ENCODE measurements at places on chromosomes 2 and 18. TPM values are rescaled to one million over a fixed set of nuclear protein-coding genes. Genes with fewer than 3 reads are reported as not detected.
A peak's percentile ranks its signal among the peaks of the same experiment; 100 is the strongest.

ST6GAL2 gene
- total RNA-seq, result 55.5 TPM

DNA sequence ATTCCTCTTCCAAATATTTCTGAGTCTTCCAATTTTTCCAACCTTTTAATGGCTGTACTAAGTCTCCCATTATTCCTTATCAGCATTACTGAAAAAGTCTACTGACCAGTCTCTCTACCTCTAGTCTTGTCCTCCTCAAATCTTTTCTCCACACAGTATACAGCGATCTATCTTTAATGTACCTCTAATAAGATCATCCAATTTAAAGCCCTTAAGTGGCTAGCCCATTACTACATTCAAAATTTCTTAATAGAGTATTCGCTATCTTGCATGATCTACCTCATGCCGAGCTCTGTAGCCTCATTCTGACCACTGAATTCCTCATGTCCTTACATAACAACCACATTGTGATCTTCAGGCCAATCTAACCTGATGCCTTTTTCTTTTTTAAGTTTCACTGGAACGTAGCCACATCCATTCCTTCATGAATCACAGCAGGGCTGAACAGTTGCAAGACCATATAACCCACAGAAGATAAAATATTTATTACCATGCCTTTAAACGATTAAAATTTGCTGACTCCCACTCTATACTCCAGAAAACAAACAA lies 57.9 kb downstream of the SLC66A3 start:
- H3K27me3 ChIP-seq, result no peaks in the 10 kb centered on the region
- H3K27ac ChIP-seq, result no peak overlapping the region
- no peaks in the 10 kb centered on the region for H3K4me1 ChIP-seq
- H3K36me3 ChIP-seq, result peaks cover 82% of the 10 kb centered on the region

DNA sequence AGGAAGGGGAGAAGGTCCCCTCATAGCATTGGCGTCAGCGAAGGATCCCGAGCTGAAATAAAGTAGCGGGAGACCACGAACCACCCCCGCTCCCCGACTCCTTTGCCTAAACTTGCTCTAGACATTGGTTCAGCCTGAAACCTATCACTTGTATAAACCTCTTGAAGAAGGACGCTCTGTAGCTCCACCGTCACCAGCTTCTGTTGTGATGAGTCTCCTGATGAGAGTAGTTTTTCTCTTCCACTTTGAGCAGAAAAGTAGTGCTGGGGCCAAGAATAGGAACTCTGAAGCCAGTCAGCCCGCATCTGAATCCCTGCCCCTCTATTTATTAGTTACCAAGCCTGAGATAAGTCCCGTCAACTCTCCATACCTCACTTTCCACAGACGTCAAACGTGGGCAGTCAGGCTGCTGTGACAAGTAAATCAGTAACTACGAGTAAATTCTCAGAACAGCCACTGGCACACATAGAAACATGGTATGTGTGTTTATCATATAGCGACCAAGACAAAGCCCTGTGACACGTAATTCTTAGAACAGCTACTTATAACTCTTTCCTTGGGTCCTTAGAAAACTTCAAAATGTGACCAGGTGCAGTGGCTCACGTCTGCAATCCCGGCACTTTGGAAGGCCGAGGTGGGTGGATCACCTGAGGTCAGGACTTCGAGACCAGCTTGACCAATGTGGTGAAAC lies 61.7 kb downstream of the CD226 start:
- no peaks in the 10 kb centered on the region for H3K27me3 ChIP-seq
- no peaks in the 10 kb centered on the region for H3K36me3 ChIP-seq
- DNase-seq, result no peak
- H3K27ac ChIP-seq, result no peak overlapping the region

GRCh38 chr2:60490441-60490840 lies 63.0 kb downstream of the BCL11A start:
- H3K4me3 ChIP-seq, result no peak overlapping the region
- H3K36me3 ChIP-seq, result no peaks in the 10 kb centered on the region
- no peaks in the 10 kb centered on the region for H3K27me3 ChIP-seq
- DNase-seq, result no peak

DNA sequence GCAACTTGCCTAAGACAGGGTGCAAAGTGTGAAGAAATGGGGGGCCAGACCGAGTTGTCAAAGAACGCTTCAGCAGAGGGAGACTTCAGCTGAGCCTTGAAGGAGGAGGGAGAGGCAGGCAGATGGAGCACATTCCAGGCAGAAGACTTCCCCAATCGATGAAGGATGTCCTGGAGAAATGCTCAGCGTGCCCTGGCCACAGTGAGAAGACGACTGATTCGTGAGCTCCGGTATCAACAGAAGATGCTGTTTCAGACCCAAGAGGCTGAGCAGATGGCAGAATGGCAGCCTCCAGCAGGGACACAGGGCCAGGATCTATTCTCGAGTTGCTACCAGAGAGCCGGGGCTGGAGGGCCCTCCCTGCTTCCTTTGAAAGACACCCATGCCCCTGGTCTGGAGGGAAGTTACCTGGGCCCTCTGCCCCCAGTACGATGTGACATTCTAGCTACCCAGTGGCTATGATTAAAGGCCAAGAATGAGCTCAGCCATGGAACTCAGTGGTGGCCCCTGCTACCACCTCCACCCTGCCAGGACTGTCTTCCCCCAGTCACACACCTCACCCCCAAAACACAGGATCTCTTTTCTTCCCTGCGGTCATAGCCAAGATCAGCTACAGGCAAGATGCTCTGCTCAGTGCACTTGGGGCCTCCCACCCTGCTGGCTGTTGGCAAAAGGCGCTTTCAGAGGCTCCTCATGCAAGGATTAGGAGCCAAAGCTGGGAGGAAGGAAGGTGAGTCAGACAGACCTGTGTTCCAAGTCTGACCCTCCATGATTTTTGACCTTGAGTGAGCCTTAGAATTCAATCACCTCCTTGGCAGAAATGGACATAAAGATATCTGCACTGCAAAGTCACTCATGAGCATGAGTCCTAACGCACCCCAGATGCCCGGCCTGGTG lies 84.3 kb downstream of the TFCP2L1 start:
- no peaks in the 10 kb centered on the region for H3K36me3 ChIP-seq
- DNase-seq, result no peak
- H3K27me3 ChIP-seq, result no peaks in the 10 kb centered on the region
- peaks cover 6% of the 10 kb centered on the region for H3K4me1 ChIP-seq
- no peak overlapping the region for H3K27ac ChIP-seq

- DNase-seq, result no peak
- H3K36me3 ChIP-seq, result no peaks in the 10 kb centered on the region
- no peaks in the 10 kb centered on the region for H3K27me3 ChIP-seq
- no peak overlapping the region for H3K27ac ChIP-seq
These were observed 48.8 kb downstream of the TMEM163 start for GRCh38 chr2:134669731-134670669.

SSB gene
- 42.6 TPM for total RNA-seq

BOLL gene
- total RNA-seq, result not detected

PTH2R gene
- not detected for total RNA-seq

DNA sequence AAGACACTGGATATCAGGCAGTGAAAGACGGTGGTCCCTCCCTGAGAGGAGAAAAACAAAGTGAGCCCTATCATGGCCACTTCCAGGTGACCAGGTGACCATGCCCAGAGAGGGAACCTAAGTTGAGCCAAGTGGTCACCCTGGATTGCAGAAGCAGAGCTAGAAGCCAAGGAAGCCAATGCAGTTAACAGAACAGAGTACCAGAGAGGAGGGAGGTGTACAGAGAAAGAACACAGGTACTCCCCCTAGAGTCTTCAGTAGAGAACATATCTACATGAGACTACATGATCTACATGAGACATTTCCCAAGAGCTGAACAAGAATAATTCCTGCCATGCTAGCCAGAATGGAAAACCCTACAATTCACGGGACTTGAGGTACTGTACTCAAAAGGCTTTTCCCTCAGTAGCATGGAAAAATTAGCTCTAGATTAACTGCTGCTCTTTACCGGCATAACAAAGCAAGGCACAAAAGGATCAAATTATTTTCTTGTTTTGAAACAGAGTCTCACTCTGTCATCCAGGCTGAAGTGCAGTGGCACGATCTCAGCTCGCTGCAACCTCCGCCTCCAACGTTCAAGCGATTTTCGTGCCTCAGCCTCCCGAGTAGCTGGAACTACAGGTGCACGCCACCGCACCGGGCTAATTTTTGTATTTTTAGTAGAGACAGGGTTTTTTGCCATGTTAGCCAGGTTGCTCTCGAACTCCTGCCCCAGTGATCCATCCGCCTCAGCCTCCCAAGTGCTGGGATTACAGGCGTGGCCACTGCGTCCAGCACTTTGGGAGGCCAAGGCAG lies 23.5 kb downstream of the ROCK2 start:
- peaks cover 10% of the 10 kb centered on the region for H3K4me1 ChIP-seq
- no peak overlapping the region for H3K4me3 ChIP-seq
- H3K27ac ChIP-seq, result no peak overlapping the region
- H3K36me3 ChIP-seq, result no peaks in the 10 kb centered on the region

KLHL14 gene
- total RNA-seq, result not detected

GRCh38 chr2:151472966-151473365 lies 63.3 kb downstream of the RIF1 start:
- H3K27me3 ChIP-seq, result no peaks in the 10 kb centered on the region
- DNase-seq, result no peak
- no peak overlapping the region for H3K27ac ChIP-seq
- H3K36me3 ChIP-seq, result peaks cover 54% of the 10 kb centered on the region

DNA sequence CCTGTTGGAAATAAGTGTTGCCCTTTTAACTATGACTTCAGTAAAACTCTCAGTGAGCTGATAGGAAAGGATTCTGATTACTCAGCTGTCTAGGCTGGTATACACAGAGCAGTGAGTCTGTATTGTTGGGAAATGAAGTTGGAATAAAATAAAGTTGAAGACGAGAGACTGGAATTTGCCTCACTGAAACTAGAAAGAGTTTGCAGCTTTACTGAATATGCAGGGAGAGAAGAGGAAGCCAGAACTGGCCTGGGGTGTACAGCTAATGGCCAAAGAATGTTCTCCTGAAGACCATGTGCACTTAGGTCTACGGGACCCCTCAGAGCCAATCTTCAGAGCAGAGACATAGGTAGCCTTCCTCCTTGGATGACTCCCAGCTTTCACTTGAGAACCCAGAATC lies 26.5 kb downstream of the EIF4E2 start:
- H3K4me3 ChIP-seq, result no peak overlapping the region
- H3K27ac ChIP-seq, result no peak overlapping the region
- no peaks in the 10 kb centered on the region for H3K27me3 ChIP-seq
- H3K36me3 ChIP-seq, result peaks cover 24% of the 10 kb centered on the region
- H3K4me1 ChIP-seq, result no peaks in the 10 kb centered on the region
- no peak for DNase-seq

GRCh38 chr18:48027401-48027963 lies 97.0 kb upstream of the SMAD2 start:
- no peak overlapping the region for H3K4me3 ChIP-seq
- DNase-seq, result no peak
- H3K27ac ChIP-seq, result peak overlapping the region; percentile 56
- H3K27me3 ChIP-seq, result no peaks in the 10 kb centered on the region

XRCC5 gene
- 45.4 TPM for total RNA-seq

DNA sequence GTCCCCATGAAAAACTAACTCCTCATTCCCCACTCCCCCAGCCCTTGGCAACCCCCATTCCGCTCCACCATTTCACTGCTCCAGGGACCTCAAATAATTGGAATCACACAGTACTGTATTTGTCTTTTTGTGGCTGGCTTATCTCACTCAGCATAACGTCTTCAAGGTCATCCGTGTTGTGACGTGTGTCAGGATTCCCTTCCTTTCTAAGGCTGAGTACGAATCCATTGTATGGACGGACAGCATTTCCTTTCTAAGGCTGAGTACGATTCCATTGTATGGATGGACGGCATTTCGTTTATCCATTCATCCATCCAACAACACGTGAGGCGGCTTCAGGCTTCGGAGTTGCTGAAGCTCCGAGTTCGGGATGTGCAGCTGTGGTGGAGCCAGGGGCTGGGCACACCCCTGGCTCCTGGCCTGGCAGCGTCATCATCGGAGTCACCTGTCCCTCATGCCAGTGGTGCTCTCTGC lies 1.2 kb upstream of the ASB1 start:
- peak overlapping the region; percentile 95 for H3K27ac ChIP-seq
- H3K4me3 ChIP-seq, result peak overlapping the region; percentile 90
- no peak for DNase-seq
- H3K27me3 ChIP-seq, result no peaks in the 10 kb centered on the region
- H3K4me1 ChIP-seq, result peaks cover 7% of the 10 kb centered on the region
- H3K36me3 ChIP-seq, result no peaks in the 10 kb centered on the region

DNA sequence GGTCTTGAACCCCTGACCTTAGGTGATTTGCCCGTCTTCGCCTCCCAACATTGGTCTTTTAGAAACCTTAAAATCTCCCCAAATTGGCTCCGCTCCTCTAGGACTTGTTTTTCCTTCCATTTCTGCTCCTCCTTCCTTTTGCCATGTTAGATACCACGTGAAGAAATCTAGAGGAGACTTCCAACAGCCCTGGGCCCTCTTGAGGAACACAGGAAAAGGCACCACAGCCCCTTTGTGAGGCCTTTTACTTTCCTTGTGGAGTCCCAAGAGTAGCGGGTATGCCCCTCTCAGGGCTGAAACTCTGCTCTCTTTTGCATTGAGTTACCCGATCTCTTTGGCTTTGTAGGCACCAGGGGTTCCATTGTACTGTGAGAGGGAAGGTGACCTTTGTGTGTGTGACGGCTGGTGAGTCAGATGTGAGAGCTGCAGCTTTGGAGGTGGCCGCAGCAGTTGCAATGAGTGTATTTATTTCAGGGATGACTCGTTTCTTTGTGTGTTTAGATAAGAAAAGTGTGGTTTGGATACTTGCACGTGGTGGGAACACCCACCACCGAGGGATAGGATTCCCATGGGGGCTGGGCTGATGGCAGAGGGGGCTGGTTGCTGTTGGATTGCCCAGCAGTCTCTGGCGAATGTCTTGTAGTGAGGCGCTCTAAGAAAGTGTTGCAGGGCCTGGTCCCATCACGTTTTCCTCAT lies 218.4 kb upstream of the HS6ST1 start:
- no peak for DNase-seq
- no peaks in the 10 kb centered on the region for H3K27me3 ChIP-seq
- H3K4me1 ChIP-seq, result no peaks in the 10 kb centered on the region
- no peak overlapping the region for H3K27ac ChIP-seq
- H3K36me3 ChIP-seq, result no peaks in the 10 kb centered on the region
- H3K4me3 ChIP-seq, result no peak overlapping the region

ITSN2 gene
- total RNA-seq, result 70.0 TPM

NAT8 gene
- not detected for total RNA-seq

GRCh38 chr2:15527074-15527739 lies 33.9 kb downstream of the NBAS start:
- no peak overlapping the region for H3K4me3 ChIP-seq
- peaks cover 14% of the 10 kb centered on the region for H3K36me3 ChIP-seq
- no peak overlapping the region for H3K27ac ChIP-seq
- H3K27me3 ChIP-seq, result no peaks in the 10 kb centered on the region
- H3K4me1 ChIP-seq, result no peaks in the 10 kb centered on the region

DNA sequence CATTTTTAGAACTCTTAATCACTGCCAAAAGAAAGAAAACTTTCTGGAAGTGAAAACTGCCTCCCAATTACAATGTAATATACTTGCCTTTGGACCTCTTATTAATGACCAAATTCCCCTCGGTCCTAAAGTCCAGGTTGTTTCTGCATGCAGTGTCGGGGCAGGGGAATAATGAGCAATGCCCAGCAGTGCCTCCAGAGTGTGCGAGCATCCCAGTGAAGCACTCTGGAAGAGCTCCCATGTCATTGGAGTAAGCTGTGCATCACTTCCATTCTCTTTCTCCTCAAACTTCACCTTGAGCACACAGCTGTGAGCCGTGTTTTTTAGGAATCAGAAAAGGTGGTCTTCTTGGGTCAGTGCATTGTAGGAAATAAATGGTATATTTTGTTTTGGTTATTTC lies 107.1 kb downstream of the SH3RF3 start:
- no peak overlapping the region for H3K27ac ChIP-seq
- no peaks in the 10 kb centered on the region for H3K27me3 ChIP-seq
- peaks cover 67% of the 10 kb centered on the region for H3K4me1 ChIP-seq
- no peak for DNase-seq
- H3K36me3 ChIP-seq, result no peaks in the 10 kb centered on the region

CROCC2 gene
- 2.9 TPM for total RNA-seq
